ENCODE measurements at places on chromosomes 6 and 20. TPM values are rescaled to one million over a fixed set of nuclear protein-coding genes. Genes with fewer than 3 reads are reported as not detected.

Gene MAS1
- not detected for total RNA-seq

- H3K4me1 ChIP-seq = peaks cover 3% of the 10 kb centered on the region
- no peaks in the 10 kb centered on the region for H3K27me3 ChIP-seq
- H3K36me3 ChIP-seq = no peaks in the 10 kb centered on the region
- H3K27ac ChIP-seq = no peak overlapping the region
- no peak for DNase-seq
- H3K4me3 ChIP-seq = no peak overlapping the region
Measured at GRCh38 chr20:58004146-58004545, 224.3 kb downstream of the ANKRD60 start.

- H3K27me3 ChIP-seq = no peaks in the 10 kb centered on the region
- no peak overlapping the region for H3K4me3 ChIP-seq
- no peak for DNase-seq
- no peaks in the 10 kb centered on the region for H3K4me1 ChIP-seq
Measured at GRCh38 chr6:112990971-112991370, 643.8 kb downstream of the RFPL4B start.

Gene SNPH
- 0.83 TPM for total RNA-seq
